DMS79 treated with DMSO at 0.1 percent for 48 hours (cell line): ENCODE measurements at places on chromosomes 4 and X.

DNA sequence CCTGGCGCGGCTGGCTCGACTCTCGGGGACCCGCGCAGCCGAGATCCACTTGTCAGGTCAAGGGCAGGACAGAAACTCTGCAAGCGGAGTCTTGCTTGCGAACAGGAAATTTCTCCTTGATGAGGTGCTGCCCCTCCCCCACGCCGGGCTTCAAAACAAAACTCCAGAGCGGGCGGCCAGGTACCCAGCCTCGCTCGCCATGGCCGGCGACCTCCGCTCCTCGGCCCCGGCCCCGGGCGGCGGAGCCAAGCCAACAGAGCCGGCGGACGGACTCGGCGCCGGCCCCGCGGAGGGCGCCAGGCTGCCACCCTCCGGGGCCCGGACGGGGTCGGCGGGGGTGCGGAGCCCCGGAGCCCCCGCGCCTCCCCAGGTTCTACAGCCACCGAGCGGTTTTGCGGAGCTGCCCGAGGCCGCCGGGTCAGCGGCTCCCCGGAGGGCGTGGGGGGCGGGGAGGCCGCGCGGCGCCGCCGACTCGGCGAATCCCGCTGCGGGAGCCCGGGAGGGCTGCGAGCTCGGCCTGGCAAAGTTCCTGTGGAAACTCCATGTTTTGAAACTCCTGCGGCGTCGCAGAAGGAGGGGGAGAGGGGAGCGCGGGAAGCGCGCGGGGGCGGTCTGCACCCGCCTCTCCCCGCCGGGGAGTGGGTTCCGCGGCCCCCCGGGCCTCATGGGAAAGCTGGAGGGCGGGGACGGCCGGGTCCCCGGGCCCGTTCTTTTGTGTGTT lies 11.7 kb upstream of the BCOR start:
- no peak for DNase-seq

GRCh38 chrX:72620550-72621145 lies 48.0 kb upstream of the HDAC8 start:
- no peak for DNase-seq

- DNase-seq, result peak; percentile 71
These were observed at the start of gene ZDHHC9 for GRCh38 chrX:129843459-129844306. Gene ZDHHC9 (minus strand): TSS chrX:129843886. CDS start chrX:129841945, 1,941 bp downstream.

DNA sequence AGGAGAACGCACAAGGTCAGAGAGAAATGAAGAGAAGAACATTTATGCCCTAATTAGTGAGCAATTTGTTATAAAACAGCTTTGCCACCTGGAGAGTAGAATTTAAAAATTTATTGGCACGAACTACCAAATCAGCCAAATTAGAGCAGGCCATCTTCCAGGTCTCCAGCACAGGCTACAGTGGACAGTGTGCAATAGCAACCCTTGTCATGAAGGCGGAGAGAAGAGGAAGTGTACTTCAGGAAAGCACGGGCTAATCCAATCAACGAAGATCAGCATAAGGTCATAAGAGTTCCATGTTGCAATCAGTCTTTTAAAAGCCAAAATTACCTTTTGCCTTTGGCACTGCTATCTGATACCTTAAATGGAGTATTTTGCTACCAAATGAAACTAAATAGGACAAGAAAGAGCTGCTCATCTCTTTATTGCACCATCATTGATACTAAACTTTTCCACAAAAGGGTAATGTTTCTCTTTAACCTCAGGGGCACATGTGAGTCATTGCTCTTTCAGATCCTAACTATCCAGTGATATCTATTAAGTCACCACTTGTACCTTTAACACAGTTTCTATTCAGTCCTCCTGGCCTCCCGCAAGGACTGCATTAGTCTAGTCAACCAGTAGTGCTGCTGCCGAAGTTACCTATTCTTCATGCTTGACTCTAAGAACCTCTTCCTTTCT lies 19.9 kb downstream of the ANK2 start:
- DNase-seq, result no peak

GRCh38 chr4:145098675-145099037 lies 545 bp downstream of the ABCE1 start:
- peak; percentile 32 for DNase-seq

GRCh38 chr4:188722911-188723310 lies 583.7 kb downstream of the TRIML1 start:
- DNase-seq, result no peak

DNA sequence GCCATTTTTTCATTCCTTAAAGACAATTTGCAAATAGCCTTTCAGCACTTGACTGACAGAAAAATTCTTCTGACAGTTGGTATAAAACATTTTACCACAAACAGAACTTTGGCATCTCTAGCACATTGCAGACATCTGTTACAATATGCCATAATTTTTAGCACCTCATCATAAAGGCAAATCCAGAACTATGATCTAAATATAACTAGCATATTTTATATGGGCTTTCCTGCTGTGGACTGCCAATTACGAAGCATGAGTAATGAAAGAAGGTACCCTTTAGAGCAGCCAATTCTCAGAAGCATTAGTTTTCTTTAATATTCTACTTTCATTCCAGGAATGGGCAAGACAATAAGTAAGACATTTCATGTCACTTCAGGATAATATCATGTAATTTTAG lies 647.4 kb upstream of the GALNT7 start:
- no peak for DNase-seq

- DNase-seq, result no peak
These were observed 107.5 kb downstream of the VSIG4 start for GRCh38 chrX:65932173-65933084.

GRCh38 chr4:177951026-177951425 lies 508.8 kb upstream of the AGA start:
- DNase-seq, result no peak
